ENCODE measurements at places on chromosomes 16 and 17.

GRCh38 chr16:50781043-50781442 is 39.2 kb downstream of the CYLD start:
- peak; percentile 40 for DNase-seq

- no peak for DNase-seq
Measured at GRCh38 chr16:49757559-49758069, 98.3 kb downstream of the ZNF423 start.

DNA sequence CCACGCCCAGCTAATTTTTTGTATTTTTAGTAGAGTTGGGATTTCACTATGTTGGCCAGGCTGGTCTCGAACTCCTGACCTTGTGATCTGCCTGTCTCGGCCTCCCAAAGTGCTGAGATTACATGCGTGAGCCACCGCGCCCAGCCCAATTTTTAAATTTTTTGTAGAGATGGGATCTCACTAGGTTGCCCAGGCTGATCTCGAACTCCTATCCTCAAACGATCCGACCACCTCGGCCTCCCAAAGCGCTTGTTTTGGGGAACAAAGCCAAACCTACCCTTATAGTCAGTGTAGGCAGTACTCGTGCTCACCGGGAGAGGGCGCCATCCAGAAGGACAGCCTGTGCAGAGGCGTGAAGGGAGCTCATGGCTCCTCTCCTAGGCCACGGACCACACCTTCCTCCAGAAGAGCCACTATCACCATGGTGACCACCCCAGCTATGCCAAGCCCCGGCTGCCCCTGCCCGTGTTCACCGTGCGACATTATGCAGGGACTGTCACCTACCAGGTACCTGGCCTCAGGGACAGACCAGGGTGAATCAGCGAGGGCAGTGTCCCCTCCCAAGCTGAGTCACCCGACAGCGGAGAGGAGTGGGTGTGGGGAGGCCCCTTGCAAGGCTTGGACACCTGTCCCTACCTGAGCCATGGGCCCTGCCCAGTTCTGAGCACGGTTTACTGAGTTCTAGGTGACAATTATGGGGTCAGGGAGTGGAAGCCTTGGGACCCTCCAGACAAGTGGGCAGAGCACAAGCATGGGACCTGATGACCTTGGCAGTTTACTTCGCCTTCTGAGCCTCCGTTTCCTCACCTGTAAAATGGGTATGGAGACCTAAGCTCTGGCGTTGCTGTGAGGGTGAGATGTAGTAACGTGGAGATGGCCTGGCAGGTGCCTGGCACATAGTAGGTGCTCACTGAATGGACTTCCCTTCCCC is 13.7 kb downstream of the MYO15B start:
- peak; percentile 65 for DNase-seq

- DNase-seq: no peak
Measured at GRCh38 chr16:87311387-87311786, 5.8 kb downstream of the C16orf95 start.

- DNase-seq: peak; percentile 2
Measured at GRCh38 chr17:77246110-77247047, 105.6 kb downstream of the SEC14L1 start.

DNA sequence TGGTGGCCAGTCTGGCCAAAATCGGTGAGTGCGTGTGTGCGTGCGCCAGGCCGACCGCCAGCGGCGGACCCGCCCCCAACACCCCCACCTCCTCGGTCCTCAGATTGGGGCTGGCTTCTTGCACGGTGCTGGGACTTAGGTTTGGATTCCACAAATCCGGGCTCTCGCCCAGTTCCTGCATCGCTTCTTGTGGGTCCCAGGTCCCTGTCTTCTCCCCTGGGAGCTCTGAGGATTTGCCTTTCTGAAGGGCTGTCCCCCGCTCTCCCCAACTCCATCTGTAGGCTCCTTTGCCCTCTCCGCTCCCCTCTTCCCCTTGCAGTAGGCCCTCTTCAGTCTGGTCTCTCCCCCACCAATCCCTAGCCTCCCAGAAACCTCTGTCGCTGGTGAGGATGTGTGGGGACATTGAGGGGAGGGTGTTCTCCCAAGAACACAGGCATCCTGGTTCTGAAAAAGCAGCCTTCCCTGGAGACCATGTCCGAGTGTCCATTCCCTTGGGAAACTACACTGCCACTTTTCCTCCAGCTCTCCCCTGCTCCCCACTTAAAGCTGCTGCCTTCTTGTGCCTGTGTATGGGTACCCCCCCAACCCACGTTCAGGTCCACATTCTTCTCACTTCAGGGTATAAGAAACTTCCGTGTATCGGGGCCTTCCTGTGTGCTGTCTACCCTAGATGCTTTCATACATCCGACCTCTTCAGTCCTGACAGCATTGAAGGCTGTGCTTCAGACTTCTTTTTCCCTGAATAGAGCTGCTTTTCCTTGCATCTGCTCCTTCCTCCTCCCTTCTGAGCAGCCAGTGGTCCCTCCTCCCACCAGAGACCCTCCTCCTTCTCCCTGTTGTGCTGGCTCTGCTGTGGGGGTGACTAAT is 632 bp downstream of the SLC9A5 start:
- no peak for DNase-seq

DNA sequence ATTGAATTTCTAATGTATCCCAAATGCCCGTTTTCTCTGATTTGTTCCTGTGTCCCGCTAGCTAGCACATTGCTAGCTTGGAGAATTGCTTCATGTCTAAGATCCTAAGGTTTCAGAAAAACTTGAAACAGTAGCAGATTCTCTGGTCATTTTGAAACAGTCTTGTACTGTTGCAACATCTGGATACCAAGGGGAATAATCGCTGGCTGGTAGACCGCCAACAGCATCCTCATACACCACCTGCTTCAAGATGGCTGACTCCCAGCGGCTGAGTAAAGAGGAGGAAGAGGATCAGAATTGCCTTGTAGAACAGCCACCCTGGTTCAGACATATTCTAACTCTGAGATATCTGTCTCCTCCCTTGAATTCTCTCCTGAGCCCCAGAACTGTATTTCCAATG is 226.7 kb upstream of the ELAC2 start:
- no peak for DNase-seq

DNA sequence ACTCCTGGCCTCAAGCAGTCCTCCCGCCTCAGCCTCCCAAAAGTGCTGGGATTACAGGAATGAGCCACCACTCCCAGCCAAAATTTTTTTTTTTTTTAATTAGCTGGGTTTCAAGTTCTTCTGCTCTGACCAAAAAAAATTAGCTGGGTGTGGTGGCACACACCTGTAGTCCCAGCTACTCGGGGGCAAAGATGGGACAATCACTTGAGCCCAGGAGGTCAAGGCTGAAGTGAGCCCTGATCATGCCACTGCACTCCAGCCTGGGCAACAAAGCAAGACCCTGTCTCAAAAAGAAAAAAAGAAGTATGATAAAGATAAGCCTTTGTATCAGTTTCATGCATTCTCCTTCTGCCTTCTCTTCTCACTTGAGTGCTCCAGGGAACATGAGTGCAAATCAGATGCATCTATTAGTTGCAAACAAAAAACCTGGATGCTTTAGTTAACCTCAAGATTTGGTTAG is 1.9 kb downstream of the NQO1 start:
- no peak for DNase-seq

GRCh38 chr17:38425031-38425430 is 3.2 kb upstream of the ARHGAP23 start:
- no peak for DNase-seq

- no peak for DNase-seq
Measured at GRCh38 chr17:438191-438590, 85.6 kb upstream of the RPH3AL start.

GRCh38 chr17:34725008-34725407 is 145.6 kb downstream of the TMEM132E start:
- DNase-seq: no peak

- no peak for DNase-seq
Measured at GRCh38 chr16:1326946-1327618, 6.4 kb upstream of the BAIAP3 start.

DNA sequence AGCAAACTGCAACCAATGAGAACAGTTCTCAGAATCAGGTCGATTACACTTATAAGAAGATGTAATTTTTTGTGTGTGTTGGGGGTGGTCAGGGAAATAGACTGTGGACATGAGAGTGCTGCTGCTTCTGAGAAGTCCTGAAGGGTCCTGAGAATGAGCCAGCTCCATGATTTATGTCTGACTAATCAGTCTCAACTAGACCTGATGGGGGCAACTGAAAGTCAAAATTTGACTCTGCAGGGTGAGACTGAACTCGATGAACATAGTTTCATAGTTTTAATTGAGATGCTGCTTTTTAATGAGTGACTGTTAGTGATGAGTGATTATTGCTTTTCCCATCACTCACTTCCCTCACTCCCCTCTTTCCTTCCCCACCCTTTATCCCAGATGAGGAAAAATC is 37.3 kb downstream of the SMARCE1 start:
- DNase-seq: no peak

GRCh38 chr17:4535667-4536258 is 19.4 kb downstream of the MYBBP1A start:
- DNase-seq: no peak

GRCh38 chr16:87687998-87688529 is 77.7 kb downstream of the KLHDC4 start:
- DNase-seq: no peak

DNA sequence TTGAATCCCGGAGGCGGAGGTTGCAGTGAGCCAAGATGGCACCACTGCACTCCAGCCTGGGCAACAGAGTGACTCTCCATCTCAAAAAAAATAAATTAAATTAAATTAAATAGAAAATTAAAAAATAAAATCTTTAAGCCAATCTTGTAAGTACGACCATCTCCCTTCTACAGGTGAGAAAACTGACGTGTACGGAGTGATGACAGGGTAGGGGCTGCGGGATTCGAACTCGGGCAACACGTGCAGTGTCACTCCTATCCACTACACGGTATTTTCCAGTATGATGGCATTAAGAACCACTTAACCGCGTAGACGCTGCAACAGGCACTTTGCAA is 762 bp downstream of the WDR59 start:
- DNase-seq: no peak

- no peak for DNase-seq
Measured at GRCh38 chr17:55286681-55287589, 22.2 kb downstream of the HLF start.

DNA sequence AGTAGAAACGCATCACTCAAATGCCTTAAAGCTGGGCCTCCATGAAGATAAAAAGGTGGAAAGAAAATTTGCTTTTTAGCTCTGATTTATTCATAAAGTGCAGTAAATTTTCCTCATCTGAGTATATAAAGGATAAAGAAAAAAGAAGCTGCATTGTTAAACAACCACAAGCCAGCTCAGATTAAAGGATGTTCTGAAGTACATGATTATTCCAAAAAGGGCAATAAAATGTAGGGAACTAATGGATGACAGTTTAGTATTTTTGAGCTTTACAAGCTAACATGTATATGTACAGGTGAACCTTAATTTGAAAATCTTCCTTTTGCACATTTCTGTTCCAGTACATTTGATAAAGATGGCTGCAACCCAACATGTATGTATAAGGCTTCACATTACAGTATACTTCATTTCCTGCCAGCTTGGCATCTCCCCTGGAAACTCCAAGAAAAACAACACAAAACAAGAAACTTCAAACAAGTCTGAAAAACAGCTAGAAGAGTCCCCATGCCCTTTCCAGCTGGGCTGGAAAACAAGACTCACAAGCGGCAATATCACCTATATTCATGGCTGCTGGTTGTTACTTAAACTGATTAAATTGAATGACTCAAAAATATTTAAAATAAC is 225.7 kb downstream of the CEP112 start:
- DNase-seq: no peak

DNA sequence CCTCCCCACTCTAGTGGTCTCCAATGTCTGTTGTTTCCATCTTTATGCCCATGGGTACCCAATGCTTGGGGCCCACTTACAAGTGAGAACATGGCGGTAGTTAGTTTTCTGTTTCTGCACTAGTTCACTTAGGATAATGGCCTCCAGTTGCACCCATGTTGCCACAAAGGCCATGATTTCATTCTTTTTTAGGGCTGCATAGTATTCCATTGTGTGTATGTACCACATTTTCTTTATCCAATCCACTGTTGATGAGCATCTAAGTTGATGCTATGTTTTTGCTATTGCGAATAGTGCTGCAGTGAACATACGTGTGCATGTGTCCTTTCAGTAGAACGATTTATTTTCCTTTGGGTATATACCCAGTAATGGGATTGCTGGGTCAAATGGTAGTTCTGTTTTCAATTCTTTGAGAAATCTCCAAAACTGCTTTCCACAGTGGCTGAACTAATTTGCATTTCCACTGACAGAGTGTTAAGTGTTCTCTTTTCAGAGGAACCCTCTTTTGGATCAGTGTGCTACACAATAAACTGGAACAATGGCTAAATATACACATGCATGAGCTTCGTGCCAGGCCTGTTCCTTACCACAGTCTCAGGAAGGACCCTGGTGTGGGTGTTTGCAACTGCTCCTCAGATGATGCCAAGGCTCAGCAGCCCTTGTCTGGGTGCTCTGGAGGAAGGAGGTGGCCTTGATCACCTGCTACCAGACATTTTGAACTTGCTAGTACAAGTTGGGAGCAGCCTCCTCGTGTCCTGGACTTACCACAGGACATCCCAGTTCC is 34.4 kb downstream of the KNOP1 start:
- no peak for DNase-seq

DNA sequence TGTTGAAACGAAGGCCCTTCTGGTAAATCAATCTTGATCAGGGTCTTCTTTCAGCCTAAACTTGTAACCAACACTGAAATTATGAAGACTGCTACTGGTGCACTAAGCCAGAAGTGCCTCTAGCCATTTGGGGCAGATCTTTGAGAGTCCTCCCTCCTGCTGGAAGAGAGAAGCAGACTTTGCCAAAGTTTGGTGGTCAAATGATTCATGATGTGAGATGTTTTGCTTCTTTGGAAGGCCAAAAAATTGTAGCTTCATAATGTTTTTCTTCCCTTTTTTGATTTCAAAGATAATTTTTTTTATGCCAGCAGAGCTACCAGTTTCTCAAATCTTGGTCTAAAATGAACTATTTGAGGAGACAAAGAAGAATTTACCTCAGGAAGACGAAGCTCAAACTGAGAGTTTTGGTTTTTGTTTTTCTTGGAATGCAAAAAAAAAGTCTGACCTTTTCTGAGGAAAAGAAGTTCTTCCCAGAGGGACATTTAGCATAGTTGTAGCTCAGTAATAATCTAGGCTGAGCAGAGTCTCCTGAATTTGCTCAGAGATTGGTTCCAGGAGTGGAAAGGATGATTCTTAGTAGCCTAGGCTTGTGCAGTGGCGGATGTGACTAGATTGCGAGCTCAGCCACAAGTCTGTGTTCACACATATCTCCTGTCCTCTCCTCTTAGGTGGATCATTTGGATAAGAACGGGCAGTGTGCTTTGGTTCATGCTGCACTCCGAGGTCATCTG is 50.9 kb downstream of the CYB561 start:
- DNase-seq: no peak

- no peak for DNase-seq
Measured at GRCh38 chr17:3036800-3037199, 26.6 kb downstream of the OR1D5 start.

DNA sequence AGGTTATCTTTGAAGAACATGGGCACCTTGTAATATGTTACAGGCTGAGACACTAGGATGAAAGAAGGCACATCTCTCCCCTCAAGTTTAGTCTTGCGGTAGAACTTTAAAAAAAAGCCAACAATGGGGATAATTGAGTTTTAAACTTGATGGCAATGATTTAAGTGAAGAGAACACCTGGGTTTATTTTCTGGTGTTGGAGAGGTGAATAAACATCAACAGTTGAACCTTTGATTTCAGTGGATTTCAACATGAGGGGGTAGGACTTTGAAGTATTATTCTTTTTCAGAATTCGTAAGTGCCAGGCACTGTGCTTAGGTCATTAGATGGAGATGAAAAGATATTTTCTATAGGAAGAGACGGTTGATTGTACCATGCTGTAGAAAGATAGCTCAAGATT is 22.3 kb downstream of the HAPSTR1 start:
- no peak for DNase-seq

Data from CD4-positive, alpha-beta T cell treated with Interleukin-17A for 1 hour (primary cell).